ENCODE measurements at places on chromosomes 4 and X. TPM values are rescaled to one million over a fixed set of nuclear protein-coding genes. Genes with fewer than 3 reads are reported as not detected.

Gene ARMCX4
- 14.5 TPM for total RNA-seq

- DNase-seq = no peak
These were observed 39.6 kb upstream of the MBTPS2 start for GRCh38 chrX:21799767-21800166.

DNA sequence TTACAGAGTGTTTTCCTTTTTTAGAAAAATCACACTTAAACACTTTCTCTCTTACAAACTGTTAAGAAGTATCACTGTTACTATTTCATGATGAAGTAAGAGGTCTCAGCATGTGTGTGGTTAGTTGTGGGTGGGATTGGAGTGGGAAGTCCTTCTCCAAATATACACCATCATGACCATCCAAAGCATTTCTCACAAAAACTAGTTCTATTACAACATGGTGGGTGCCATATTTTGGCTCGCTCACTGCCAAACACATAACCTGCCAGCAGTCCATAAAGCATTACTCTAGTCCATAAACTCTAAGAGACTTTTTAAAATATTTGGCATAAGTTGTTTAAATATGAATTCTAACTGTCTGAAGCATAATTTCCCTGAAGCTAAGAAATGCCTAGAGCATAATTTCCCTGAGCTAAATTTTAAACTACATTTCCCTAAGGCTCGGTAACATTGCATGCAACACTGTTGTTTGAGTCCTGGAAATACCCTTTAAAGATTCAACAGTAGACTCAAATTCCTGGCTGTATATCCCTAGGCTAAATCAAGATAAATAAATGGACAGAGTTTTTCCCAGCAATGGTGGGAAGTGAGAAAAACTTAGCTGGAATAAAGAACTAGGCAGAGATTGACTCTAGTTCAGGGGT, 415.0 kb upstream of the INTU start:
- no peak for DNase-seq

- no peak for DNase-seq
These were observed 207.2 kb downstream of the ARAP2 start for GRCh38 chr4:36037127-36037526.

DNA sequence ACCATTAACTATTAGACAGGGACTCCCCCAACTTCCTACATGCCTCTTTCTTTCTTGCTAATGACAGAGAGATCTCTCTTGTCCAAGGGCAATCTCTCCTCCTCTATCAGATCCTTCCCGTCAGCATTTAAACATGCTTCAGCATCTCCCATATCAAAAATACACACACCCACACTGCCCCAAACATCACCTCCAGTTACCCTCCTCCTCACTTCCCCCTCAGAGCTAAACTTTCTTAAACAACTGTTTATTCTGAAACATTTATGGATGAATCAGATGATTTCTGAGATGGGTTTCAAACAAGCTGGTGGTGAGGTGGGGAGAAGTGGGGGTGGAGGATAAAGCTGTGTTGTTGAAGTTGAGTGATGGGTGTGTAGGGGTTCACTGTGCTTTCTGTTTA, 23.5 kb downstream of the USP46 start:
- DNase-seq = no peak

- no peak for DNase-seq
These were observed 29.9 kb downstream of the XG start for GRCh38 chrX:2781698-2782097.

DNA sequence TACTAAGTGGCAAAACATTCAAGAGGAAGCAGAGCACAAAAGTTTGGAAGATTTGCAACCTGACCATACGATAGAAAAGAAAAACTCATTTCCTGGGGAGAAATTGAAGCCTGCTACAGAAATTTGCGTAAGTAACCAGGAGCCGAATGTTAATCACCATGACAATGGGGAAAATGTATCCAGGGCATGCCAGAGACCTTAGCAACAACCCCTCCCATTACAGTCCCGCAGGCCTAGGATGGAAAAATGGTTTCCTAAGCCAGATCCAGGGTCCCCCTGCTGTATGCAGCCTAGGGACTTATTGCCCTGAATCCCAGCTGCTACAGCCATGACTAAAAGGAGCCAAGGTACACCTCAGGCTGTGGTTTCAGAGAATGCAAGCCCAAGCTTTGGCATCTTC, 472.2 kb upstream of the KLHL4 start:
- no peak for DNase-seq

- DNase-seq = no peak
These were observed 12.0 kb upstream of the UFSP2 start for GRCh38 chr4:185437809-185438208.

Gene SYN1
- 0.47 TPM for total RNA-seq

DNA sequence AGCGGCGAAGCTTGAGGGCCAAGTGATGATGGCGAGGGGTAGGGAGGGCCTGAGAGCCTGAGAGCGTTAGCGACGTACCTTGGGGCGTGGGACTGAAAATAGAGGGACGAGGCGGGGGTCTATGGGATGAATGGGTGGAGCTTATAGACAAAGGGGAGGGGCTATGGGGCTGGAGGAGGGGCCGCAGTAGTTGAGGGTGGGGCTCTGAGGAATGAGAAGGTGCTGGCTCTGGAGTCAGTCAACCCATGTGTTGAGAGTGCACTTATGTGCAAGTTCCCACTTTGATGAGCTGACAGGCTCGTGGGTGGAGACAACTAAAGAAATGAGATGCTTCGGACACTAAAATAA, 488 bp downstream of the TBC1D25 start:
- DNase-seq = peak; percentile 63
